ENCODE measurements at places on chromosomes 13 and 19.

DNA sequence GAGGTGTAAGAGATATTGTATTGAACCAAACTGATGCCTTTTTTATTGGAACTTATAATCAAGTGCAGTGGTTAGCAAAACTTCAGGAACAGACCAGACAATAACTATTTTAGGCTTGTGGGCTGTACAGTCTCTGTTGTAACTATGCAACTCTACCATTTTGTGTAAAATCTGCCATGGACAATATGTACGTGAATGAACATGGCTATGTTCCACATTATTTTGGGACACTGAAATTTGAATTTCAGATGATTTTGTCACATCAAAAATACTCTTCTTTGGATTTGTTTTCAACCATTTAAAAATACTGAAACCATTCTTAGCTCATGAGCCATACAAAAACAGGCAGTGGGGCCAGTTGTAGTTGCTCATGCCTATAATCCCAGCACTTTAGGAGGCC lies 27.9 kb upstream of the PEG3 start:
- DNase-seq, result no peak

DNA sequence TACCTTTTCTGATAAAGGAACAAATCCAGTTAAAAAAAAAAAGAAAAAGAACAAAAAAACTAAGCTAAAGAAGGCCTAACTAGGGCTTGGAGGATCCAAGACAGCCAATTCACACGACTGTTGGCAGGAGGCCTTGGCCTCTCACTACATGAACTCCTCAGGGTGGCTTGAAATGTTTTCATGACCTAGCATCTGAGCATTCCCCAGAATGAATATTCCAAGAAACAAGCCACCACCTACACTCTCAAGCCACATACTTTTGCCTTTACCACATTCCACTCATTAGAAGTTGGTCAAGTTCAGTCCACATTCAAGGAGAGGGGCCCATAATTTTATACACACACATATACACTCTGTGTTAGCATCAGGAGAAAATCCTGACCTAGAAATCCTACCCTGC lies 97.6 kb upstream of the SIAH3 start:
- no peak for DNase-seq

DNA sequence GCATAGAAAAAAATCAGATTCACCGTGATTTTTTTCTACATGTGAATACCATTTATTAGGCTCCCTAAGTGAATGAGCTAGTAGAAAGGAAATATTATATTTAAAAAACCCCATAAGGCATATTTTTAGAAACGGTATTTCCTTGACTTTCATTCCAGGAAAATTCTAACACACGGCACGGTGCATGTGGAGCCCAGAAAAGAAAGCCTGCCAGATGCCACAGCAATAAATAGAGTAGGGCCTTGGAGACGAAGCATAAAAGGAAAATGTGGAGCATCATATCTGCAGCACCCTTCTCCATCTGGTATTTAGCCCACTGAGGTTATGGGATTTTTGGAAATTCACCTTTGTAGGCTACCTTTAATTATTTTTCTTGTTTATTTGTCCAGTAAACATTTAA lies 314.4 kb downstream of the ENOX1 start:
- DNase-seq, result no peak

GRCh38 chr19:57053401-57053800 lies 66.4 kb upstream of the USP29 start:
- DNase-seq, result no peak

- no peak for DNase-seq
These were observed 4.7 kb upstream of the METTL21C start for GRCh38 chr13:102699504-102699903.

GRCh38 chr13:77742801-77743200 lies 45.3 kb downstream of the SLAIN1 start:
- no peak for DNase-seq

DNA sequence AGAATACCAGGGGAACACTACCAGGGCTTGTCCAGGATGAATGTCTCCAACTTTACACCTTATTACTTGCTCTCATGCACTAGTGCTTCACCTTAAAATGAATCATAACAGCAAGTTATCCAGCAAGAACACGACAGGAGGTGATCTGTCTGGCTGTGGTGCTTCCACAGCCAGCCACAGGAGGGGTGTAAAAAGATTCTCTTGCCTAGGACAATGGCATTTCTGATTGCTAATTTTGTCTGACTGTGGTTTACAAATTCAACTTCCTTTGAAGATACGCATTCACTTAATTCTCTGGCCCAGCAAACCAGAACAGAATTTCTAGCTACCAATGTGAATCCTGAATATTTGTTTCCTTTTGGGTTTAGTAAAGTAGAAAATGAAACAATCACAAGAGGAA lies 23.1 kb upstream of the COG3 start:
- DNase-seq, result peak; percentile 71

- no peak for DNase-seq
These were observed 83.8 kb downstream of the GJA3 start for GRCh38 chr13:20077086-20077485.

DNA sequence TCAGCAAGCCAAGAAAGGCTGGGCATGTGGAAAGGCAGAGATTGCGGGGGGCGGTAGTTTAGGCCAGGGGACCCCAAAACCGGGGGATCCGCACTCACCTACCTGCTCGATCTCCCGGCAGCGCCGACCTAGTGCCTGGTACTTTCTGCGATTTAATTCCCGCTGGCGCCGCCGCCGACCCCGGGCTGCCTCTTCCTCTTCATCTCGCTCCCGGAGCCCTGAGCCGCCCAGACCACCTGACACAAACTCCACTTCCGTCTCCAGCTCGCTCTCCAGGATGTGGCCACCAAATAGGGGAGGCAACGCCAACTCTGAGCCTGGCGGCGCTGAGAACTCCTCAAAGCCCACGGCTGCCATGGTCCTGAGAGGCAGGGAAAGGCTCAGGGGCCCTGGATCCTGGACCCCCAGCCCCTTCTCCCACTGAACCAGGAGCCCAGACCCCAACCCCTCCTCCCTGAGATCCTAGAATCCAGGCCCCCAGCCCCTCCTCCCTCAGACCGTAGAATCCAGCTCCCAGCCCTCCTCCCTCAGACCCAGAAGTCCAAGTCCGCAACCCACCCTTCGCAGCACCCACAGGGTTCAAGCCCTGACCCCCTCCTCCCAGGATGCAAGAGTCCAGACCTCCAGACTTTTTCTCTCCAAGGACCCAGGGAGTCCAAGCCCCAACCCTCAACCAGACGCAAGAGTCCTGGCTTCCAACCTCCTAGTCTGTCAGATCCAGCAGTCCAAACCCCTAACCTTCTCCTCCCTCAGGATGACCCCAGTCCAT lies 933 bp downstream of the TFPT start:
- DNase-seq, result peak; percentile 72

DNA sequence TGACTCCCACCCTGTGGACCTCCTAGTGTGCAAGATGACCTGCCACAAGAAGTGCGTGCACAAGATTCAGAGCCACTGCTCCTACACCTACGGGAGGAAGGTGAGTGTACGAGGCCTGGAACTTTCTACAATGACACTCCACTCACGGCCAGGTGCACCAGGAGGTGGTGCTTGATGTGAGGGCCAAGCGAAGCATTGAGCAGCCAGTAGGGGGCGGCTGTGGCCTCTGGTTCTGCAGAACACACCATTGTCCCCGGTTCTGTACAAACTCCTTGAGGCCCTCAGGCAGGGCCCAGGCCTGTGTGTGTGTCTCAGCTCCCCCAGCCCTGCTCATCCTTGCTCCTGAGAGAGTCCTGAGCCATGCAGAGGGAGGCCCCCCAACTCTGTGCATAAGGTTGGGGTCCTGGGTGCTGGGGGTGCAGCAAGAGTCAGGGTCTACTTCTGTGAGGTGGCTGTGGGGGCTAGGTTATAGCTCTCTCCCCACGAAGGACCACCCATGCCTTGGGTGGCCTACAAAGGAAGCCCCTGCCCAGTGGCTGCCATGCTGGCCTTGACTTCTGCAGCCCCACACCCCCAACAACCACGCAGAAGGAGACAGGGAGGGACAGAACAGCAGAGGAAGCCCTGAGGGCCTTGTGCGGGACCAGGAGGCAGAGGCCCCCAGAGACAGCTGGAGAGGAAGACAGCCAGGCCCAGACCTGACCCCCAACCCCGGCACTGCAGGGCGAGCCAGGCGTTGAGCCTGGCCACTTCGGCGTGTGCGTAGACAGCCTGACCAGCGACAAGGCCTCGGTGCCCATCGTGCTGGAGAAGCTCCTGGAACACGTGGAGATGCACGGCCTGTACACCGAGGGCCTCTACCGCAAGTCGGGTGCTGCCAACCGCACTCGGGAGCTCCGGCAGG lies 9.7 kb upstream of the USE1 start:
- peak; percentile 71 for DNase-seq

- DNase-seq, result no peak
These were observed at the start of gene PTGER1 for GRCh38 chr19:14475251-14476073. TSS of gene PTGER1 (minus strand) at chr19:14475354. CDS start at chr19:14474320, 1,034 bp downstream.

DNA sequence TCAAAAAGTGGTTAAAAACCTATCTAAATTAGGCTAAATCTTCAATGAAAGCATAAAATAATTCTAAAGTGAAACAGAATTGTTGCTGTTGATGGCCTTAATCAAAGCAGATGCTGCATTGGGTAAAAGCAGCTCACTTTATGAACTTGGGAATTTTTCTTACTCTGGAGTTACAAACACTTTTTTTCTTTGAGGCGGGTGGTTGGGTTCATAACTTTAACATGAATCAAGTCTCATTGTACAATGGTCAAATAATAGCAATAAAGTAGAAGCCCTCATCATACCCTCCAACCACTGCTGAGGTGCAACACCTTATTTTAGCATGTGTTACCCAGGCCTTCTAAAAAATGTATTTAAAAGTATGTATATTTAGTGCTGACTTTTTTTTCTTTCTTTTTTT lies 29.1 kb downstream of the NUP58 start:
- DNase-seq, result no peak

DNA sequence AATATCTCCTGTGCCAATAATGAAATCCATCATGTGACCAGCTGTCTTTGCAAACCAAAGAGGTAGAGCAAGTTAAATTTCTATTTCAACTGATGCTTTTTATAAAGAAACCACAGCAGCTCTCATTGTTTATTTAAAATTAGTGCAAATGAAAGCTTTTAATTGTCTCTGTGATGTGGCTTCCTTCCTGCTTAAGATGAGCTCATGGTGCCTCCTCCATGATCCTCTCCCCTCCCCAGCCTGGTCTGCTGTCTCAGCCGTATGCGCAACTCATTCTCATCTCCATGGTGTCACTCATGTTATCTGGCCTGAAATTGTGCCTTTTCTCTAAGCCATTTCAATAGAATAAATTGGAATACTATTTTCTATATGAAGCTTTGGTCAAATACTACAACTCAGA lies 270.6 kb downstream of the FGF14 start:
- DNase-seq, result no peak

DNA sequence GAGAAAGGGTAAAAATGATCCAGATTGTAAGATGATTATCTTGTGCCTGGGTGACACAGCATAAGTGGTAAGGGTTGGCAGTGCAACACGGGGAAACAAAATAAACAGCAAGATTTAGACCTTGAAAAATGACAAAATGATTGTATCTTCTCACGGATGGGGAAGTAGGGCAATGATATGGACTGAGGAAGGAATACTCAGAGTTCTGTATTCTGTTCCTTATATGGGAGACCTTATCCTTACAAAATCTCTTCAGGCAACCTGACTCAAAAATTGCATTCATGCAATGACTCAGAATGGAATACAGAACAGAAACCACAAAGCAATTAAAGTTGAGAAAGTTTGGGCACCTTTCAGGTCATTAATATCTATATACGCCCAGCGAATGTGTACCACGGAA lies 149.0 kb downstream of the HS6ST3 start:
- DNase-seq, result no peak

DNA sequence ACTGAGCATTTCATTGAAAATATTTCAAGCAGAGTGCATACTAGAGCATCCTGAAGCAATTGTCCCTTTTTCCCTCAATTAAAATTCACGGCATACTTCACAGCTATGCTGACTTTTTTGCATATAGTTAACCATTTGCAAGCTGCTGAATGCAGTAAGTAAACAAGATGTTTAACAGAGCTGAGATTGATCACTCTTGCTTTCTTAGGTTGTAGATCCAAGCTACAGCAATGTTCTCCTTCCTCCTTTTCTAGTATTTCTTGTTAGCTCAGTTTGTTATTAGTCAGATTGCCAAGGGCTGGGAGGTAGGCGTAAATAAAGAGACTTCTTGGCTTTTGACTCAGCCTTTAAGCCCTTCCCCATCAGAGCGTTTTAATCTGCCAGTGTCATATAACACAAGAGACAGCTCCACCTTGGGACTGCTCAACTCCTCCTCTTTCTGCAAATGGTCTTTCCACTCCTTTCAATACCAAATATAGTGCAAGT lies at the start of gene SLITRK6:
TSS of gene SLITRK6 (minus strand) at position 323 of the 486 bp plus-strand sequence. CDS start 2,911 bp downstream, outside the sequence.
- no peak for DNase-seq

DNA sequence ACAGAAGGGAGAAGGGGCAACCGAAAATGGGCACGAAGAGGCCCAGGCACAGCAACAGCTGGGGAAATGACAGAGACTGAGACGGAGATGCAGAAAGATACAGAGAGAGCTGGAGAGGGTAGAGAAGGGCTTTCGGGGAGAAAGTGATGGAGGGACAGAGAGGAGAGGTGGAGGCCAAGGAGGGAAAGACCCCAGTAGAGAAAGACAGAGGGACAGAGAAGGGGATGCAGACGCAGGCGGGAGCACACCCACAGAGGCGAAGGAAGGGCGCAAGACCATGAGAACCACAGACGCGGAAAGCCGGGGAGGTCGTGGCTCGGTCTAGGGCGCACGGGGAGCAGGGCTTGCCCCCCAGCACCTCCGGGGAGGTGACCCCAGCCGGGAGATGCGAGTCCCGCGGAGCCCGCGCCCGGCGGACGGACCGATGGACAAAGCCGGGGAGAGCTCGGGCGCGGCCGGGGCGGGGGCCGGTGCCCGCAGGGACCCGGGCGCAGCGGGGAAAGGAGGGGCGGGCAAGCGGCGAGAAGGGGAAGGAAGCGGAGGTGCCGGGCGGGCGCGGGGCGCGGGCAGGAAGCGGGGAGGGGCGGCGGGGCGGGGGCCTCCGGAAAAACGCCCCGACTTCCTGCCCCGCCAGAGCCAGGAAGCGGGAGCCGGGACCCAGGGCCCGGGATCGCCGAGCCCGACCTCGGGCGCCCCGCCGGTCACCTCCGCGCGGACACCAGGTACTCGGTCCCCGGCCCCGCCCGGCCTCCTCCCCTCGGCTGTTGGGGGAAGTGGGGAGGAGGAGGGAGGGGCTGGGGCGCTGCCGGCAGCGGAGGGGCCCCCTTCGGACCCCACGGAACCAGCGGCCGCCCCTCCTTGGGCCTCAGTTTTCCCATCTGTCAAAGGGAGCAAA lies at the start of gene ARHGEF1:
TSS of gene ARHGEF1 (plus strand) at position 617 of the 895 bp plus-strand sequence. CDS start 4,899 bp downstream, outside the sequence.
- peak; percentile 77 for DNase-seq

DNA sequence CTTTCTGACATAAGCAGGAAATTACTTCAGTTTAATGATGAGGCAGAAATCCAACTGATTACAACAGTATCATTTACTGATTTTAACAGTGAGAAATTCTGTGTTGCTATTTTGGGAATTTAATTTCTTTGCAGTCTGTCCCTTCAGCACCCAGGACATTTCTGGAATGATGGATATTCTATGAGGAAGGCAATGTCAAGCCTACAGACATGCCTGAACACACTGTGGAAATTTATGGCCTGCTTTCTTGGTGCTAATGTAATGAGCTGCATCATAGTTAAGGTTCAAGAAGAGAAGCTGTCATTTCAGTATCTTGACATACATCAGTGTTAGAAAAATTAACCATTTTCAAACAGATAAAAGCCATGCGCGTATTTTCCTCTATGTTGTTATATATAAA lies 87.7 kb downstream of the SLITRK1 start:
- DNase-seq, result no peak

- DNase-seq, result no peak
These were observed 319.0 kb downstream of the KCNRG start for GRCh38 chr13:50334115-50334778.

GRCh38 chr13:79149210-79149609 lies 256.8 kb downstream of the RBM26 start:
- no peak for DNase-seq

All from GM12865 (cell line).